ENCODE measurements at places on chromosomes 16 and 17.

GRCh38 chr16:30527635-30528178 is 1.3 kb upstream of the ZNF768 start:
- no peak for DNase-seq

DNA sequence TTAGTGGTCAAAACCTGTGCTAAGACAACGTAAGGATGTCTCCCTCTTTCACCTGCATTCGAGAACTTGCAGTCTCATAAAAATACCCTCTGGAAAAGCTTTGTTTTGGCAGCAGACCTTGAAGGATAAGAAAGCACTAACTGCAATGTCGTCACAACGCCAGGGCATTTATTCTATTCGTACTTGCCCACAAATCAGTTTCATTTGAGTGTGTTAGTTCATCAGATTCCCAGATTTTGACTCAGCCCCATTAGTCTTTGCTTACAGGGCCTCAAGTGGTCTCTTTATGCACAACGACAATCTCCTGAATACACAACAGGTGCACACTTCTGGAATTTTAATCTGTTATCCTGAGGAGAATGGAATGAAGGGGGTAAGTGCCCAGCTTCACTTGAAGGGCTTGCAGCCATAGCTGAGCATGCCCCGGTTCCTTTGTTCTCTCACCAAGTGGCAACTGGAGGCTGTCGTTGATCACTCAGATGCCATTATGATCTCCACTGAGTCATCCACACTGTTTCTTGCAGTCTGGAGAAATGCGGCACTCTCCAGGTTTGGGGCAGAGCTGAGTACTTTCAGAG is 58.8 kb downstream of the CLEC19A start:
- DNase-seq, result no peak

DNA sequence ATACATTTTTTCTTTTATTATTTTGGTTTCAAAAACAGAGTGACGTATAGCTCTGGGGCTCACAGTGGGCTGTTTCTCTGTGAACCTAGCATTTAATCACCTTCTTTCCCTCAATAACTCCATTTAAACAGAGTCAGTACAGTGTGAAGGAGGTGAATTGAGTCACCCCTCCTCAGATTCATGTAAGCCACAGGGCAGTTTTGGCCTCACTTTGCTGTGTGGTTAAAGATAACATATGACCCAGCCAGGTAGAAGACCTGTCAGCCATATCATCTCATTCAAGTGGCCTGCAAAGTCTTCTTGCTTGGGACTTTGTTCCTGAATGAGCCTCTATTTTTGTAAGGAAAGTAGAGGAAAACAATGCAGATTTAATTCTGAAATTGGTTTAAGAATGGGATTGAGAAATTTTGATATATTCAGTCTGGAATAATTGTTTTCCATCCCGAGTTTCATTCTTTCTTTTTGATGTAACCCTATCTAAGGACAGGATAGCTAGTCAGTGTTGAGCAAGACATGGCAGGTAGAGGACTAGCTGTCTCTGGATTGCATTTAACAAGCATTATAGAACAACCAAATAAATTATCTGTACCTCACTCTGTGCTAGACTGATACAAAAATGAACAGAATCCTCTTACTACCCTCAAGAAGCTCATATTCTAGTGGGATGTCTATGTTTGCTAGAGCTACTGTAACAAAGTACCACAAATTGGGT is 13.1 kb downstream of the MAP2K6 start:
- no peak for DNase-seq

GRCh38 chr16:76222853-76223252 is 54.3 kb upstream of the CNTNAP4 start:
- DNase-seq, result no peak

DNA sequence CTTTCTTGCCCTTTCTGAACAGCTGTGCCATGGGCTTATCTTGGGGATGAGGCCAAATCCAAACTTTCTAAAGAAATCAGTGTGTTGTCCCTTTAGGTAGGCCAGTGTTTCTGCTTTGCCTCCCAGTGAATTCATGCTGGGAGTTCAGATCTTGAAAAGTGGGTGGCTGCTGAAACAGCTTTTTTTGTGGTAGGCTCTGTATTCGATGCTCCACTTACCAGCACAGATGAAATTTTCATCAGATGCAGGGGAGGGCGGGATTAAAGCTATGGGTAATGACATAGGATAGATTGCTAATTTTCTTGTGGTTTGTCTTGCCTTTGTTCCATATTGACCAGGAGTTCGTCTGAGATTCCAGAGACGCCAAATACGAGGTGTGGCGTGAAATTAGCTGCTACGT is 2.8 kb downstream of the SOCS7 start:
- DNase-seq, result no peak

DNA sequence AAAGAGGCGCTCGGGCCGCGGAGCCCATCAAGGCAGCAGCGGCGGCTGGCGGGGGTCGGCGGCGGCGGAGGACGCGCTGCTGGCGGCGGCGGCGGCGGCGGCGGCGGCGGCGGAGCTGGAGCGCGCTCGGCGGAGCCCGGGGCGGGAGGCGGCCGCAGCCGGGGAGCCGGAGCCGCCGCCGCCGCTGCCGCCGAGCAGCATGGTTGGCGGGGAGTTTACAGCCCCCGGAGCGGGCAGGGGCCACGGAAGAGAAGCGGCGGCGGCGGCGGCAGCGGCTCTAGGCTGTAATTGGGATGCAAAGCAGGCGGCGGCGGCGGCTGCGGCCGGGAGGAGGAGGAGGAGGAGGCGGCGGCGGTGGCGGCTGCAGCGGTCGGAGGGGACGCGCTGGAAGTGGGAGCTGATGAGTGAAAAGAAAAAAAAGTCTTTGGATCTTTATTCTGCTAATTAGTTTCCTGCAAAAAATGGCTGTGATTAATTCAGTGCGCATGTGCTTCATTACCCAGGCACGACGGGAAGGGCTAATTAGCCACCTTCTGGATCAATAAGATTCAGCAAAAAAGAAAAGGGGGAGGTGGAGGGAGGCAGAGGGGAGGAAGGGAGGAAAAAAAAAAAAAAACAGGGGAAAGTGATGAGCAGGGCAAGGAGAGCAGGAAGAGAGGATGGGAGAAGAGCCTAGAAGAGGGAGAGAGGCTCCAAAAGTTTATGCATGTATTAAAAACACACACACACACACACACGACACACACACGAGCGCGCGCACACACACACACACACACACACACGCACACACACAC is 10.9 kb upstream of the ZFHX3 start:
- no peak for DNase-seq

DNA sequence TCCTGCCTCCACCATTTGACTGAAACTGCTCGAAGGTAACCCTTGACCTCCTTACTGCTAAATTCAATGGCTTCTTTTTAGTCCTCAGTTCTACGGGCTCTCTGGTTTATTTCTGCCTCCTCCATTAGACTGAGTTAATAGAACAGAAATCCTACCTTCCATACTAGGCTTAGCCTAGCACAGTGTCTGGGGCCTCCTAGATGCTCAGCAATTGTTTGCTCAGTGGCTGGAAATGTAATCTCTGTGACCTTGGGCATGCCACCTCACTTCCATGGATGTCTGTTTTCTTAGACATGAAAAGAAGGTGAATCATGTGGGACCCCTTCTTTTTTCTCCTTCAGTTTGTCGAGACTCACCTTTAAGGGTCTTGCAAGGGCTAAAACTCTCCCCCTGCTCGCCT is 19.7 kb downstream of the NXPH3 start:
- no peak for DNase-seq

GRCh38 chr16:13873835-13874438 is 46.0 kb upstream of the ERCC4 start:
- no peak for DNase-seq

DNA sequence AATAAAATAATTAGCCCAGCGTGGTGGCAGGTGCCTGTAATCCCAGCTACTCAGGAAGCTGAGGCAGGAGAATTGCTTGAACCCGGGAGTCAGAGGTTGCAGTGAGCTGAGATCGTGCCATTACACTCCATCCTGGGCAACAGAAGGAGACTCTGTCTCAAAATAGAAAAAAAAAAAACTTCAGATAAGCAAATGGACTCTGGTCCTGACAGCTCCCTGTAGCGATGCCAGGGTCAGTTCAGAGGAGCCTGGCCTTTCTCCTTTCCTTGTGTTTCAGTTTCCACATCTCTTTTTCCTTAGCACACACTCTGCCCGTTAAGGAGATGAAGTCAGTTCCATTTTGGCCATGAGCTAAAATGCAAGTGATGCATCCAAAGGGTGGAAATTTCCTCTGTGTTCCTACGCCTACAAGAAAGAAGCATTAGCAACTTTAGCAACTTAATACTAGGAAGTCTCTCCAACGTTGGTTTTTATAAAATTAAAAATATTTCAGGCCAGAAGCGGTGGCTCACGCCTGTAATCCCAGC is 11.6 kb upstream of the GRB2 start:
- no peak for DNase-seq

DNA sequence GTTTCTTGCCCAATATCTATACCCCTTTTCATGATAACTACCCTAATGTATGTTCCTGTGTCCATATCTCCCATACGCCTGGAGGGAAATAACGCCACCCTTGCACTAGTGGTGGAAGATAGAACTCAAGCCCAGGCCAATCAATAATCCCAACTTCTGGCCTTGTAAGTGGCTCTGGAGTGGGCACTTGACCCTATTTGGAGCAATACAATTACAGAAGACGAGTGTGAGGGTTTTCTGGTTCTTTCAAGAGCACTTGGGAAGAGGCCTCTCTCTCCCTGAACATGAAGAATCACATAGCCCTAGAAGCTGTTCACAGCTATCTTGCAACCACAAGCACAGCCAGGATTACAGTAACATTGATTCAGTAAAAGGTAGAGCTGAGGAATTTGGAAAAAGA is 217.9 kb downstream of the RAB11FIP4 start:
- DNase-seq, result no peak

GRCh38 chr17:31112001-31112661 is 17.4 kb downstream of the NF1 start:
- no peak for DNase-seq

GRCh38 chr16:88815901-88816589 is 4.3 kb upstream of the APRT start:
- DNase-seq, result peak; percentile 38

GRCh38 chr16:50916040-50916439 is 174.2 kb downstream of the CYLD start:
- no peak for DNase-seq

- no peak for DNase-seq
Observed at GRCh38 chr16:27868180-27868579, 195.3 kb downstream of the GSG1L start.

- DNase-seq, result no peak
Observed at GRCh38 chr16:64738321-64738960, 383.4 kb downstream of the CDH11 start.

- peak; percentile 33 for DNase-seq
Observed at GRCh38 chr17:77542551-77543490, 402.1 kb downstream of the SEC14L1 start.

- no peak for DNase-seq
Observed at GRCh38 chr16:80883816-80884215, 79.4 kb upstream of the CDYL2 start.

- DNase-seq, result no peak
Observed at GRCh38 chr17:80640366-80641084, 95.9 kb downstream of the RPTOR start.

- no peak for DNase-seq
Observed at GRCh38 chr17:56723421-56723820, 110.3 kb downstream of the C17orf67 start.
